Epithelial cell of alveolus of lung (primary cell): ENCODE measurements at places on chromosomes 6 and 20. TPM values are rescaled to one million over a fixed set of nuclear protein-coding genes. Genes with fewer than 3 reads are reported as not detected.

Gene CST1
- 5.9 and 171 TPM in 2 replicates for total RNA-seq

Gene ZNF391
- 0.91 and 3.3 TPM in 2 replicates for total RNA-seq

Gene MICA
- total RNA-seq: 13.7 and 29.2 TPM in 2 replicates

Gene ZGPAT
- total RNA-seq: 17.3 and 23.1 TPM in 2 replicates

Gene ADGRG6
- total RNA-seq: 12.7 and 13.4 TPM in 2 replicates

Gene C20orf144
- 0.08 and 0.26 TPM in 2 replicates for total RNA-seq

Gene BMP6
- 1.2 and 1.7 TPM in 2 replicates for total RNA-seq
